ENCODE measurements at places on chromosomes 2 and 18.

- no peak for DNase-seq
These were observed 31.7 kb downstream of the PCARE start for GRCh38 chr2:29042561-29043075.

- no peak for DNase-seq
These were observed 256.8 kb upstream of the ZC3H15 start for GRCh38 chr2:186229265-186229664.

DNA sequence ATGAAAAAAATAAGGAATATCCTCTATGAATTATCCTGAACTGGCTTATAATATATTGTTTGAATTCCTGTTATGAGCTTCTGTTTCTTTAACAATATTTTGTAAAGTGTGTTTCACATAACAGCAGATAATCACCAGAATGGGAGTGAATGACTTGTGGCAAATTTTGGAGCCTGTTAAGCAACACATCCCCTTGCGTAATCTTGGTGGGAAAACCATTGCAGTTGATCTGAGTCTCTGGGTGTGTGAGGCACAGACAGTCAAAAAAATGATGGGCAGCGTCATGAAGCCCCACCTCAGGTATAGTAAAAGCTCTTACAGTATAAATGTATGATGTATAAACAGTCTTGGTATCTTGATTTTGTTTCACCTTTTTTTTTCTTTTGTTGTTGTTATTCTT is 5.9 kb downstream of the GEN1 start:
- no peak for DNase-seq

DNA sequence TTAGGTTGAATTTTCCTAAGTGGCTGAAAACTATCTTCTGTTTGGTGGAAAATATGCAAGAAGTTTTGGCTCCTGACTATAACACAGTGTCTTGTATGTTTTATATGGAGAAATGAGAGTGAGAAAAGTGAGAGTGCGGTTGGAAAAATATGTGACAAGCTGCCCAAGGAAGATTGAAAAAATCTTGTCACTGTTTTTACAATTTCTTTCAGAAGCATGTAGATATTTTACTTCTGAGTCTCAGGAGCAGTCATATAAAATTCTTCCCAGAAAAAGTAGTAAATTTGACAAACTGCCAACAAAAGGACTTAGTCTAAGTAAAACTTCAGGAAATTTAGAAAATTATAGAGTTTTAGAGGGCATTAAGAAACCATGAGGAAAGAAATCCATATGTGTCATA is 19.4 kb upstream of the RMND5A start:
- no peak for DNase-seq

DNA sequence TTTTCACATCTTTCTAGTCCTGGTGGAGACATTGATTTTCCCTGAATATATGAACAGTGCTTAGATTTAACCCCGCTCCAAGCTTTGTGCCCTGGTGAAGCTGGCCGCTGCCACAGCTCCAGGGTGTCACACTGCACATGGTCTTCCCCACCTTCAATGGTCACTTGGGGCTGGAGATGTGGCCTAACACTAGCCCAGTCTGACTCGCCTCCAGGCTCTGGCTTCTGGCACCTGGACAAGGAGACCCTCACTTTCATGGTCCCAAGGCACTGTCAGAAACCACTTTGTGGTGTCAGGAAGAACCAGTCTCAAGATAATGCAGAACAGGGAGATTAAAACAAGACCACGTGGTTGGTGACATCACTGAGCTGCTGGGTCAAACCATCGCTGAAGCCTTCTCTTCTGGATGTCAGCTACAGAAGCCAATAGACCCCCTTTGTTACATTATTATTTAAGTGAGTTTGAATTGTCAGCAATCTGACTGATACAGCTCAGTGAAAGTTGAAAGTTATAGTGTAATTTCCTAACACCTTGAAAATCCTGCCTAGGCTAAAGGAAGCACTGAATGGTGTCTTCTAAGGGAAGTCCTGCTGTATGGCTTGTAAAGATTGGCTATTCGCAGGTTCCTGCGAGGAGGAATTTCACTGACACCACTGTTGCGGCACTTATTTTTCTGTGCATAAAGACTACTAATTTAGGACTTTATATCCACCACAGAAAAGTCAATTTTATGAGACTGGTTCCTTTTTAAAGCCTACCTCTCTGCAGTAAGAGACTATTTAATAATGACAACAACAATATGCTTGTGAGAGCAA is 55.0 kb upstream of the CTDP1 start:
- no peak for DNase-seq

DNA sequence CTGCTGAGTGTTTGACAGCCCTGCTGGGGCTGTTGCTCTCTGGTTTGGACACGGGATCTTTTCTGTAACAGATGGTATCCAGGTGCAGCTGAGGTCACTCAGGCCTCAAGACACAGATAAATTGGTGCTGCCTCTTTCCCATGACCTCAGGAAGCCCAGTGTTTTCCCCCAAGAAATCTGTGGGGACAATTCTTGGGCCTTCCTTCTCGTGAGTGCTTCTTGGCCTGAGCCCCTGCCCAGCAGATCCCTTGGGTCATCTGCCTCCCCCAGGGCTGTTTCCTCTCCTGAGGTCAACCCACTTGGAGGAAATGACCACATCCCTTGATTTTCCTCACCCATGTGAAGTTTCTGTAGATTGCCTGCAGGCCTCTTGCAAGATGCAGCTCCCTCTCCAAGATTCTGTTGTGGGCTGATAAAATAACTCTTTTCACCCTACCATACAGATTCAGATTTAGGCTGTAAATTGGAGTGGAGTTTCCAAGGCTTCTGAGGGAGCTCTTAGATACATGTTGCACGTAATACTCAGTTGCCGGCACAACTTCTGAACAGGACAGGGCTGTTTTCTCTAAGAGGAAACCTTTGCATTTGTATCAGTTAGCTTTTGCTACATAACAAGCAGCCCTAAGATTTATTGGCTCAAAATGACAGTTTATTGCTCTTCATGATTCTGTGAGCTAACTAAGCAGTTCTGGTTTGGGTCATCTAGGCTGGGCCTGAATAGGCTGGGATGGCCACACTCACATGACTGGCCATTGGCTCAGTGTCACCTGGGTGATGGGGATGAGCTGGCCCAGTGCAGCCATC is 13.1 kb downstream of the ZAP70 start:
- no peak for DNase-seq

- DNase-seq, result no peak
These were observed 33.2 kb upstream of the GALNT3 start for GRCh38 chr2:165827016-165827920.

DNA sequence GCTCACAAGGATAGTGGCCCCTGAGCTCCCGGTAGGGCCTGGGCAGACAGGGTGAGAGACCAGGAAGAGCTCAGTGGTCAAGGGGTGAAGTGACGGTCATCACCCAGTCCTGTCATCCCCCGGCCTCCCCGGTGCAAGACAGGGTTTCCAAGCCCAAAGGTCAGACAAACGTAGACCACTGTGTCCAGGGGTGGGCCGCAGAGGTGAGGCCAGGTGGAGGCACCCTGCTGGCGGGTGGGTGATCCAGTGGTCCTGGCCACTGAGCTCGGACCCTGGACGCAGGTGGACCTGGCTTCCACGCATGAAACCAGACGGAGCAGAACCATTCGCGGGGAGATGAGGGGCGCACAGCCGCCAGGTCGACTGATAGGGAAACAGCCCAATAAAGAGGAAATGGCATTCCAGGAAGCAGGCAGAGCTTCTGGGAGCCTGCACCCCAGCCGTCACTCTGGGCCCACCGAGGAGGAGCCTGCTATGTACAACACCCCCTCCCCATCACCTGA is 14.4 kb upstream of the SNED1 start:
- DNase-seq, result no peak

DNA sequence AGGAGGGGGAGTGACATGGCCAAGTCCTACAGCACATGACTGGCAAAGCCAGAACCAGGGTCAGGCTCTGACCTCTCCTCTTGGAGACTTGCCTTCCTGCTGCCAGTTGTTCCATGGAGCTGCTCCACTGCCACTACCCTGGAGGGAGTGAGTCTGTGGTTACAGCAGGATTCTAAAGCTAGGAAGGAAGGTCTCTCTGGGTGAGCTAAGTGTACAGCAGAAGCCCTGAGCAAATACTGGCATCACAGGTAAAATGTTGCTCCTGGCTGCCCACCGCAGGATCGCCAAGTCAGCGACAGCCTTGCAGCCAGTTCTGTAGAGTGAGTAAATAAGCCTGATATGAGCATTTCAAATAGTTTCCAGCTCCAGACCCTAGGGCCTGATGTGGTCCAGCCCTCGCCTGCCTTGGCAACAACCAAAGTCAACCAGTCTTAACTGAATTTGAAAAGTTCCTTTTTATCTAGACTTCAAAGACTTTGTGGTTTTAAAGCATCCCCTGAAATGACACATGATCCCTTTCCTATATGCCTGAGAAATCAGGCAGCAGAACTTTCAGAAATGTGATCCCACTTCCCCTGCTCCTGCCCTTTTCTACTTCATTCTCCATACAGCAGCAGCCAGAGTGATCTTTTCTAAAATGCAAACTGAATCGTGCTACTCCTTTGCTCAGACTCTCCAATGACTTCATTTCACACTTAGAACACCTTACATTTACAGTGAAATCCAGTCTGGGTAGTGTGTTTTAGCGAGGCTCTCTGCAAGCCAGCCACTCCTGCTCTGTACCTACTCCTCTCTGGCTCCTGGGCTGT is 114.3 kb downstream of the MGAT5 start:
- no peak for DNase-seq

GRCh38 chr18:79356435-79356834 is 39.3 kb upstream of the NFATC1 start:
- DNase-seq, result no peak

- DNase-seq, result no peak
These were observed 58.6 kb downstream of the LCLAT1 start for GRCh38 chr2:30505500-30506180.

DNA sequence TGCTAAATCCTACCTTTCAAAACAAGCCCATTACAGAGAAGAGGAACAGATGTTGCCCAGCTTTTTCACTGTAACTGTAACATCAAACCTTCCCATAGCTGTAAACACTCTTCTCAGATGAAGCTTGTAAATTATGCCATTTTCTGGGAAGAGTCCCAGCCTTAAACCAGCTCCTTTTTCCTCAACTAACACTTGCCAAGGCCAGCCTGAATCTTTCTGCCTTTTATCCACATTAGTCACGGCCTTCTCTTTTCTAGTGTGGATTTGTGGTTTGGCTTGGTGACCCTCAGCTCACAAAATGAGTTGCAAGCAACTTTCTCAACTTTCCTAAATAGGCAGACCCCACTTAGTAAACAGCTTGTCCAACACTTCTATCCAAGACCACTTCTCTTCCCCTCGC is 90.2 kb downstream of the CABLES1 start:
- no peak for DNase-seq

DNA sequence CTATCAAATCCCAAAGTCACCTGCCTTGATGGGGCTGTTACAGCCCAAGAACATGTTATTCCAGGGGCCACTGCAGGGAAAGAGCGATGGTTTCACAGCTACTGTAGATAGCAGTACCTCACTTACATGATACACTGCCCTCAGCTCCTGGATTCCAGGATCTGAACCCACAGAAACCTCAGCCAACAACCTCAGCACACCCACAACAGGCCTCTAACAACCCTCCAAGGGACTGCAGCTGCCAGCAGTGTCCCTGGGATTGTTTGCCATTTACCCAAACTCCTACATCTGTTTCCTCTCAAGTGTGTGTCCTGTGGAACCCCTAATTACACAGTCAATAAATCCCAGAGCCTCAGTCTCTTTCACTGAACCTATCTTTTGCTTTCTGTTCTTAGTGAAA is 28.2 kb downstream of the OSBPL1A start:
- DNase-seq, result no peak

DNA sequence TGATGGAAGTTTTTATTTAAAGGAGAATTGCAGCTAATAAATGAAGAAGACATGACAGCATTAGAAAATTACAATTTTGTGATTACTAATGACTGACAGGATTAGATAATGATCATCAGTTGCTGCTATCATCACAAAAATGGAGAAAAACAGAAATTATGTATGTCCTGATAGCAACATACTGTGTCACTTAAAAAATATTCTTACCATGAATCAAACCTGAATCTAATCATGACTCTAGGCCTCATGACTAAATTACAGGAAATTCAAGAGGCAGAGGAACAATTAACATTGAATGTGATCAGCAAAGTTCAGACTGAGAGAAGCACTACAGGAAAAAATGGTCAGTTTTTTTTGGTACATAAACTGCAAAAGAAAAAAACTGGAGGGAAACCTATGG is 147.8 kb downstream of the PMAIP1 start:
- no peak for DNase-seq

DNA sequence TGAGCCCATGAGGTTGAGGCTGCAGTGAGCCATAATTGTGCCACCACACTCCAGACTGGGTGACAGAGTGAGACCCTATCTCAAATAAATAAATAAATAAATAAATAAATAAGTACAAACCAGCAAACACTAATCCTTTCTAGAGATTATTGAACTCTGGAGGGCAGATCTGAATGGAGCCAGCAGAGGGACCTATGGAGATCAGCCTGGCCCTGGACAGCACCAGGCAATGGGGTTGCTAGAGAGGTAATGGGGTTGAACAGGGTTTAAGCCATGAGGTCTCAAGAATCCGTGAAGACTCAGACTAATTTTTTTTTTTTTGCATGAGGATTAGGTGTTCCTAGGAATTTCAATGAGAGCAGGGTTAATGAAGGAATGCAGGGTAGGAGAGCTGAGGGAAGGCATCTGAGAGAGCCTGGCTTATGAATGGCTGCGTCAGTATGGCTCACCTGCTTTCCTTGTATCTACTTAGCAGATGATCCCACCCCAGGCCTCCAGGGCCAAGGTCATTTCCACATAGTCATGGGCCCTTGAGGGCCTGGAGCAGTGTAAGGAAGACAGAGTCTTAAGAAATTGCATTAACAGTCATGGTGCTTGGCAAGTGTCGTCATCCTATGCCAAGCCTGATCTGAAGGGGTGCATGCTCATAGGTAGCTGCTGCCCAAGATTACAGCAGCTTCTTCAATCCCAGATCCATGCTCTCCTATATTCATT is 34.6 kb upstream of the IL37 start:
- DNase-seq, result no peak

DNA sequence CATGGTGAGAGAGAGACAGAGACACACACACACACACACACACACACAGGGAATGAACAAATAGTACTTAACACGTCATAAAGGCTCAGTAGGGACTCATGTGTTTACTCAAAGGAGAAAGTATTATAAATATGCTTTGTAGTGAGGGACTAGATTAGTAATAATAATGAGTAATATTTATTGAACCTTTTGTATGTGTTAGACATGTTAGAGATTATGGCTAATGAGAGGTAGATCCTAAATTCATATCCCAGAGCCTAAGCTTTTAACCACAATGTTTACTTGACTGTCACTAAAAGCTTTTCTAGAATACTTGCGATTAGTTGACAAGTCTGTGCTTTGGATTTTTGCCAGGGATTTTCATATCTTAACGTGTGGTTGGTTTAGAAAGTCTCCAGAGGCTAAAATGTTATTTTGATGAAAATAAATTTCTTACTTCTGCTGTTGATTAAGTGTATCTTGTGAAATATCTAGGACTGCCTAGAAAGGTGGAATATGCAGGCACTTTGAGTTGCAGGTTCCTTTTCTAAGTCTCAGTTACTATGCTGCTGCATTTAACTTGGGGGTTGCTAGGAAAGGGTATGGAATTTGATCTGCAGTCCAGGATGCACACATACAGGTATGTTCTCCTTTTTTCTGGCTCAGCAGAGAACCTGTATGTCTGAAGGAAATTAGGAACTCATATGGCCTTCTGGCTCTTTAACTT is 64.5 kb downstream of the UBR3 start:
- DNase-seq, result no peak
